NCI-H345 (cell line): ENCODE measurements at places on chromosomes 11 and 22.

DNA sequence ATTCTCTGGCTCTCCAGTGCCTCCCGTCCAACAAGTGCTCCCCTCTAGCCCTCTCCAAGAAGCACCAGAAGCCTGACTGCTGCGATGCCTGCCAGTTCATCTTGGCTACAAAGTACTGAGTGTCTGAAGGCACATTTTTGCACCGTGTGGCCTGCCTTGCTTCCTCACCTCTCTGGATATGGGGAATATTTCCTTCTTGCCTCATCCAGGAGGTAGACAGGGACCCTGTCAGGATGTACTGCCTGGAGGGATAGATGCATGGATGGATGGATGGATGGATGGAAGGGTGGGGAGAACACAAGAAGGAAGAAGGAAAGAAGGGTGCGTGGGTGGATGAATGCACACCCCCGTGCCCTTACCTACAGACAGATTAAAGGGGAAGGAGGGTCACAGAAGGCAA, 27.6 kb downstream of the KCTD17 start:
- DNase-seq, result no peak

- DNase-seq, result no peak
These were observed 762 bp downstream of the MTMR3 start for GRCh38 chr22:29883775-29884097.

GRCh38 chr22:47811971-47812370, 1049.5 kb downstream of the TBC1D22A start:
- DNase-seq, result no peak

GRCh38 chr11:132587716-132588115, 944.6 kb downstream of the OPCML start:
- no peak for DNase-seq

- no peak for DNase-seq
These were observed 187.3 kb upstream of the B3GAT1 start for GRCh38 chr11:134599299-134599771.

DNA sequence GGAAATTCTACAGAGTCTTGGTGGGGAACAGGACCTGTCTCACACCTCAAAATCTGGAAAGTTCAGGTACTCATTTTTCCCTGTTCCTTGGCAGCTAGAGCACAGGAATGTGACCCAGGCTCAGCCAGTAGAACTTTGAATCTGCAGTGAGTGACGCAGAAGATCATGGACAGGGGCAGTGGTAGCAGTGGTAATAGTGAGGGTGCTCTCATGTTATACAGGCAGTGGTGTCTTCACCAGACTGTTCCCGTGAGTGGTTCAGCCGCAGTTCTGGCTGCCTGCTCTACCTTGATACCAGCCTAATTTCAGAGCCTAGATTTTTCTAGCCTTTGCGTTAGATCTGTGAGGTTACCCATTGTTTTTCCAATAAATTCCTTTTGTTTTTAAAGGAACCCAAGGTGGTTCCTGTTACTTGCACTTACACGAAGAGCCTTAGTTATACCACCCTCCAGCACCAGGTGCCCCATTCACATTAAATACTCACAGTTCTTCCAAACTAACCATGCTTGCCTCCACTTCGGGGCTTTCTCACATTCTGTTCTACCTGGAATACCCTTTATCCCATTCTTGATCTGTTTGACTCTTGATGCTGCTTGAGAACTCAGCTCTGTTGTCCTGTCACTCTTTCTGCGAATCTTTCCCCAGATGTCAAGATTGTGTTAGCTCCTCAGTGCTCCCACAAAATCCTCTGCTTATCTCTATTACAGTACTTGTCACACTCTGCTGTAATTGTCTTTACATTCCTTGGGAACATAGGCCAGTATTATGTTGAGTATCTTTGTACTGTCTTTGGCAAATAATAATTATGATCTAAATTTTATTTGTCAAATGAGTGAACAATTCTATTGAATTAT, 47.8 kb downstream of the SWAP70 start:
- no peak for DNase-seq

- no peak for DNase-seq
These were observed 12.4 kb downstream of the C11orf21 start for GRCh38 chr11:2289350-2289749.

- DNase-seq, result no peak
These were observed 77.5 kb downstream of the ZBTB16 start for GRCh38 chr11:114136686-114137640.

DNA sequence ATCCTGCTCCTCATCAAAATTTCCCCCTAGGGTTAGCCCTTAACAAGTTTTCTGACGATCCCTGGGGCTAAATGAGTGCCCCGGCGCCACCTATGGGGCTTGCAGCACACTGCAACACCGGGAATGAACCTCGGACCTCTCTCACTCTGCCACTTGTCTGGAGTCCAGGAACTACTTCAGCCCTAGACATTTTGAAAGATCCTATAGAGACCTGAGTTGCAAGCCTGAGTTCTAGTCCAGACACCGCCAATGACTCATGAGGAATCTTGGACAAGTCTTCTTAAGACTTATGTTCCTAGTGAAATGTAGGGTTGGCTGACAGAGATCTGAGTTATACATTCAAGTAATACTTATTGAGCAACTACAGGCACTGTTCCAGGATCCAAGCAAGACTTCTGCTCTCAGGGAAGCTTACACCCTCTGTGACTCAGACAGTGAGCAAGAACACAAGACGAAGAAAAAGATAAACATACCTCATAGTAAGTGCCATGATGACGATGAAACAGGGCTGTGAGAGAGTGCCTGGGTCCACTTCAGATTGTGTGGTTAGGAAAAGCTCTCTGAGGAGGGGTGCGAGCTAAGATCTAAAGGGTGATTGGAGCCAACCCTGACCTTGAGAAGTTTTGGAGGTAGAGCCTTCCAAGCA, 10.2 kb upstream of the STK33 start:
- DNase-seq, result no peak

DNA sequence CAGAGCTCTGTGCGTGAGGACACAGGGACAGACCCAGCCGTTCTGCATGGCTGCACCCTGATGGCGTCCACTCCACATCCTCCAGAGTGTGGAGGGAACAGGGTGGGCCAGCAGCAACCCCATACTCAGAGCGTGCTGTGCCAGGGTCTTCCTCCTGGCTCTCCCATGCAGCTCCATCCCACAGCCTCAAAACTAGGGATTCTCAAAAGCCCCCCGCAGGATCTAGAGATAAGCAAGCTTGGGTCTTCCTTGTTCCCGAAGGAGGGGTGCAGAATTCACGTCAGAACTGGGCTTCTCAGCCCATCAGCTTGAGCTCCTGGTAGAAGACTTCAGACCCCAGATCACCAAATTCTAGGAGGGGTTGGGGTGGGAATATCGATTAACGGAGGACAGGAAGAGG, 858.8 kb downstream of the TBC1D22A start:
- DNase-seq, result no peak

- no peak for DNase-seq
These were observed 38.7 kb downstream of the TPBGL start for GRCh38 chr11:75279273-75279672.

GRCh38 chr11:41245704-41246398, 213.6 kb downstream of the LRRC4C start:
- DNase-seq, result no peak

DNA sequence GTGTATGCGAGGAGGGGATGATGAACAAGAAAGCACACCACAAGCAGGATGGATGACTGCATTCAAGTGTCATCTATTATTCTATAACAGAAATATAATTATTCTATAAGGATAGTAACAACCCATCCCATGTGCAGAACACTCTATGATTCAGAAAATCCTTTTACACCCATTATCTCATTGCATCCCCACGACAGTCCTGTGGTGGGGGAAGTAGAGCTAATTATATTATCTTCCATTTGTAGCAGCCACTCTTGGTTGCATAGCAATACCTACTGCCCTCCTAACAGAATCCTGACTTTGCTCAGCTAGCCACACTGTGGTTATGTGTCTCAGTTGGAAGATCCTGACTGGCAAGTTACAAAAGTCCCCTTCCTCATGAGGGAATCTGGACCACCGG, 406.5 kb upstream of the NARS2 start:
- no peak for DNase-seq

GRCh38 chr22:32808038-32808445, 6.5 kb downstream of the TIMP3 start:
- DNase-seq, result no peak

DNA sequence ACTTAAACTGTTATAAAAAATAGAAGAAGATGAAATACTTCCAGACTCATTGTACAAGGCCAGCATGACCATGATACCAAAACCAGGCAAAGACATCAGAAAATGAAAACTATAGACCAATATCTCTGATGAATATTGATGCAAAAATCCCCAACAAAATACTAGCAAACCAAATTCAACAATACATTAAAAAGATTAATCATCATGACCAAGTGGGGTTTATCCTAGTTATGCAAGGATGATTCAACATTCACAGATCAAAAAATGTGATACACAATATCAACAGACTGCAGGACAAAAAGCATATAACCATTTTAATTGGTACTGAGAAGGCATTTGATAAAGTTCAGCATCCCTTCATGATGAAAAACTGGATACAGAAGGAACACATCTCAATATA, 824.5 kb upstream of the RAG2 start:
- DNase-seq, result no peak

- no peak for DNase-seq
These were observed 2.2 kb upstream of the TMPRSS13 start for GRCh38 chr11:117931331-117931950.

GRCh38 chr11:8459711-8460399, 134.2 kb downstream of the STK33 start:
- DNase-seq, result no peak

- DNase-seq, result no peak
These were observed 65.2 kb downstream of the CSTPP1 start for GRCh38 chr11:47001781-47002181.

GRCh38 chr22:36753120-36753802, 22.7 kb downstream of the IFT27 start:
- DNase-seq, result no peak

- DNase-seq, result no peak
These were observed 27.6 kb downstream of the ART5 start for GRCh38 chr11:3613998-3614741.

DNA sequence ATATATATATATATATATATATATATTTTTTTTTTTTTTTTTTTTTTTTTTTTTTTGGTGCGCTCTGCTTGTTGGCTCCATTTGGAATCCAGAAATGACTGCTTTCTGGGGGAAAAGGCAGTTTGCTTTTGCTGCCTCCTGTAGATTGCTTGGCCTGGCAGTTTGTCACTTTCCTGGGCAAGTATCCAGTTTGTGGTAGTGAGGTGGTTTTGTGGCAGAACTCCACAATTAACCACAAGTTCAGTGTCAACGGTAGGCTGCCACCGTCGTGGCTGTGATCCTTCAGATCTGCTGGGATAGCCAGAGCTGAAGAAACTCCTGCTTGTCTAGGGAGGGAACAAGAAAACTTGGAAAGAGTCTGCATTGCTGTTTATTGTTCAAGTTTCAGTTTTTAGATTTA, 5.0 kb upstream of the PDE3B start:
- DNase-seq, result no peak

GRCh38 chr11:21229224-21229623, 559.8 kb downstream of the NELL1 start:
- no peak for DNase-seq

GRCh38 chr11:64139049-64139448, 26.9 kb downstream of the MACROD1 start:
- no peak for DNase-seq

DNA sequence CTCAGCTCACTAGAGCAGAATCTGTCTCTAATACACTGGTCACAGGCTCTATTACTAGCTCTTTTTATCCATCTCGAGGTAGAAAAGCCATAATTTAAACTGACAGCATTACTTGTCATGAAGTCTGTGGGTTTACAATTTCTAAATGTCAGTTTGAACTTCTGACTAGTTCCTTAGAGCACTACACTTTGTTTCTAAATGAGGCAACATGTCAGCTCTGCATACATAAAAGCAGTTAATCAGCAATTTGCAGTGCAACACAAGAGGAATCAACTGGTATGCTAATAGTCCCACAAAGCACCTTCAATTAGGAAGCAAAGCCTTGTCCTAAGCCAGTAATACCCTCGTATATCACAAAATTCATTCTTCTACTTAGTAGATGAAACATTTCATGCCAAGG, 321.3 kb downstream of the TTC28 start:
- no peak for DNase-seq

DNA sequence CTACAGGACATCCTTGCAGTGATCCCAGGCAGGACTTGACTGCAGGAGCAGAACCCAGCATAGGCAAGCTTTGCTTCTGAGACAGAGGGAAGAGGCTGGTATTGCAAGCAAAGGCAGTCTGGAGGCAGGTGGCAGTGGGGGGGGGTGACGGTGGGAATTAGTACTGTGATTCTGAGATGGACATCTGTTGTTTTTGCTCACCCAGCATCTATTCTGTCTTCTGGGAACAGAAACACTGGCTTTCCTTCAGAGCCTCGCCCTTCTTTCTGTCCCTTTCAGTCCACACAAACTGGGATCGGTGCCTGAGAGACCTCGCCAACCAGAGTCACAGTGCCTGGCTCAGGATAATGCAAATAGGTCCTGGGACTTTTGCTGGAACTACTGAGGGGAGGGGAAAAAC, 31.2 kb upstream of the RASL10A start:
- no peak for DNase-seq

GRCh38 chr11:59267196-59267595, 54.5 kb upstream of the MPEG1 start:
- no peak for DNase-seq

- no peak for DNase-seq
These were observed 112.1 kb downstream of the TRIM29 start for GRCh38 chr11:120025606-120026335.

DNA sequence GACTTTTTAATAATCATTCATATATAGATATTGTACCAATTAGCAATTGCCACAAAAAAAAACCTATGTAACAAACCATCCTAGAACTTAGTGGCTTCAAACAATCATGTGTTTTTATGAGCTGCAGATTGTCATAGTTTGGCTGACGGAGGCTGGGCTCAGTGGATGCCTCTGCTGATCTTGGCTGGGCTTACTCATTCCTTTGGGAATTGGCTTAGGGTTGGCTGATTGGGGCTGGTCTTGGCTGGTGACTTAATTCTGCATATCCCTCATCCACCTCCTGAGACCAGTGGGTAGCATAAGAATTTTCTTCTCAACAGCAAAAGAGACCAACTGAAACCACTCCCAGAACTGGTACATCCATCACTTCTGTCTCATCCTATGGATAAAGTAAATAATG, 57.9 kb upstream of the PHF21B start:
- no peak for DNase-seq

GRCh38 chr11:127531167-127531566, 530.6 kb upstream of the KIRREL3 start:
- DNase-seq, result no peak

- DNase-seq, result no peak
These were observed 177.4 kb downstream of the SBF2 start for GRCh38 chr11:10116588-10116987.

- DNase-seq, result no peak
These were observed 41.6 kb upstream of the MPEG1 start for GRCh38 chr11:59254286-59254685.

GRCh38 chr11:87954476-87954875, 220.8 kb downstream of the RAB38 start:
- DNase-seq, result no peak

GRCh38 chr11:24748261-24748660, 251.4 kb downstream of the LUZP2 start:
- no peak for DNase-seq
